ENCODE measurements at places on chromosomes 1 and 21.

DNA sequence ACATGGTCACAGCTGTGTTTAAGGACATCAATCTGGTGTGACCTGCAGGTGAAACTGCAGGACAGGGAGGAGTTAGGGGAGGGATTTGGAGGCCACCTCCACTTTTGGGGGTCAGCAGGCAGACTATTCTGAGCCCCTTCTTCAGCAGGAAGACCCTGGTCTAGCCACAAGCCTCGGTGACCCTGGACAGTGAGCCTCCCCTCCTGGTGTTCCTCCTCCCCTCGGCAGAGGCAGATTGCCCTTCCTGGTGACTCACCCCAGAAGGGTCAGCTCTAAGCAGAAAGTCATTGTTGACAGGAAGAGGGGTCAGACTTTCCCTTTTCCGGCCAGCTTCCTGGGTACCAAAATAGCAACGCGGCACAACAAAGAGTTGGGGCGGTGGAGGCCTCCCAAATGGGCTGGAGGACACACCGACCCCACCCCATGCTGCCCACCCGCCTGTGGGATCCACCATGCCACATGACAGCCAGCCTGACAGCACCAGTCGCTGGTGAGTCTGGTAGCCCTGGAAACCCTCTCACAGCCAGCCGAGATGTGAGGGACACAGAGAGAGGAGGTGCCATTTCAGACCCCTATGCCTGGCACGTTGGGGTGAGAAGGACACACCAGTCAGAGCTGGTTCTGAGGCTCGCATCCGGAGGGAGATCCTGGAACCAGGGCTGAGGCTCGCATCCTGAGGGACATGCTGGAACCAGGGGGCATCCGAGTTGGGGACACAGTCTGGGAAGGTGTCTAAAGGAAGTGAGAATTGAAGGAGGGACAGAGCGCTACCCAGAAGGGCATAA, 14.7 kb upstream of the CSF1 start:
- peak; percentile 23 for DNase-seq

DNA sequence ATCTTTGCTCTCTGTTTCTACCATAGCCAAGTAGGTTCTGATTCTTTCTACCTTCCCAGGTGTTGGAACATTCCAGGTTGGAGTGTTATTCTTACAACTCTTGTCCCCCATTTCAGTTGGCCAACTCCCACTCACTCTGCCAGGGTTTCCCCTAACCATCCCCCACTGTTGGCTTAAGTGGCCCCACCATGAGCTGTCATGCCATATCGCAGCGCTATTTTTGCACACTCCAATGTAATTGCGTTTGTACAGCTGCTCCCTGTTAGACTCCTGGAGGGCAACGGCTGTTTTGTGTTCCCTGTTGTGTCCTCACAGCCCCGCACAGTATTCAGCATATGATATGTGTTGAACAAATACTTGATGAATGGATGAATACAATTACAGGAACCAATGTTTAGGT, 117.7 kb upstream of the ETS2 start:
- DNase-seq = no peak

DNA sequence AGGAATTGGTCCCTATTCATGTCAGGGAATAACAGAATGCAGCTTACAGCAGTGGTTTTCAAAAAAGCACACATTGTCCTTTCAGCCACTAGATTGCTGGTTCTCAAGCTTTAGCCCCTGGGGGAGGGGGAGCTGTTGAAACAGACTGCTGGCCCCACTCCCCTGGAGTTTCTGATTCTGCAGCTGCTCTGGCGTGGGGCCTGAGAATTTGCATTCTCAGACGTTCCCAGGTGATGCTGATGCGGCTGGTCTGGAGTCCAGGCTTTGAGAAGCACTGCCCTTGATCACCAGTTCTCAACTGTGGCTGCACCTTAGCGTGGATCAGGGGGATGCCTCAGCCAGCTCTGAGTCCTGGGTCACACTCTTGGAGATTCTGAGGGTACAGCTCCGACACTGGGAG, 62.7 kb upstream of the LAPTM5 start:
- DNase-seq = no peak

DNA sequence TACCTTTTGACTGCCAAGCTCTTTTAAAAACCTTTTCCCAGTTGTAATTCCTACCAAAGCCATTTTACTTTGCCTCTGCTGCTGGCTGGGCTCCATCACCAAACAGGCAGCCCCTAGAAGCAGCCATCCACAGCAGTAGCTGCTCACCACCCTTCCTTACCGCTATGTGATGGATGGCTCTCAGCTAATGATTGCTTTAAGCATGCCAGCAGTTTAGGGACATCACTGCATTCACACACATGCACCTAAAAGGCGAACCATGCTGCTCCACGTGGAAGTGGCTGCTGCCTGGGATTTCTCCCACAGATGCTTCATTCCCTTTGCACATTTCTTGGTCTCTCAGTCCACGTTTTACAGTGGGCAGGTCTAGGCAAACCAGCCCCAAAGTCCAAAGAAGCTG, 46.3 kb upstream of the PDE9A start:
- DNase-seq = no peak

- DNase-seq = no peak
Measured at GRCh38 chr1:42947965-42948732, 10.5 kb downstream of the SLC2A1 start.

- DNase-seq = no peak
Measured at GRCh38 chr1:167365360-167365759, 144.7 kb downstream of the POU2F1 start.

GRCh38 chr21:31922881-31923280, 50.1 kb downstream of the HUNK start:
- DNase-seq = no peak

- no peak for DNase-seq
Measured at GRCh38 chr1:205842229-205842628, 7.7 kb downstream of the PM20D1 start.

GRCh38 chr1:1540090-1540817, at the start of gene TMEM240:
Gene TMEM240, minus strand, starts transcription at chr1:1540624. Its CDS starts 278 bp downstream, at chr1:1540346.
- DNase-seq = no peak

- DNase-seq = no peak
Measured at GRCh38 chr21:33433425-33434114, 30.4 kb downstream of the IFNGR2 start.

DNA sequence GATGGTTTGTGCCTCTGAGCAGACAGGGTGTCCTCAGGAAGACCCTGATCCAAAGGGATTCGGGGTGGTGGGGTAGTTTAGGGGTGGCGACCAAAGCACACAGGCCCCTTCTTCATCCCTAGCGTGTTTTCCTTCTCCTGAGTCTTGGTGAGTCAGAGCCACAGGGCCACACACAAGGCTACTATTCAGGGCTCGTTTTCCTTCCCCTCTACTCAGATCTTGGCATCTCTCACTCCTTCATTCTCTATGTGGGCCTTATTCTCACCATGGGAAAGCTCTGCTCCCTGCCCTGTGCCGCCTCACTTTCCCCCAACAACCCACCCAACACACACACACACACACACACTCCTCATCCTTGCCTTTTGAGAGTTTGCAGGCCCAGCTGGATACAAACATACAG, 43.6 kb upstream of the WNT2B start:
- DNase-seq = no peak

DNA sequence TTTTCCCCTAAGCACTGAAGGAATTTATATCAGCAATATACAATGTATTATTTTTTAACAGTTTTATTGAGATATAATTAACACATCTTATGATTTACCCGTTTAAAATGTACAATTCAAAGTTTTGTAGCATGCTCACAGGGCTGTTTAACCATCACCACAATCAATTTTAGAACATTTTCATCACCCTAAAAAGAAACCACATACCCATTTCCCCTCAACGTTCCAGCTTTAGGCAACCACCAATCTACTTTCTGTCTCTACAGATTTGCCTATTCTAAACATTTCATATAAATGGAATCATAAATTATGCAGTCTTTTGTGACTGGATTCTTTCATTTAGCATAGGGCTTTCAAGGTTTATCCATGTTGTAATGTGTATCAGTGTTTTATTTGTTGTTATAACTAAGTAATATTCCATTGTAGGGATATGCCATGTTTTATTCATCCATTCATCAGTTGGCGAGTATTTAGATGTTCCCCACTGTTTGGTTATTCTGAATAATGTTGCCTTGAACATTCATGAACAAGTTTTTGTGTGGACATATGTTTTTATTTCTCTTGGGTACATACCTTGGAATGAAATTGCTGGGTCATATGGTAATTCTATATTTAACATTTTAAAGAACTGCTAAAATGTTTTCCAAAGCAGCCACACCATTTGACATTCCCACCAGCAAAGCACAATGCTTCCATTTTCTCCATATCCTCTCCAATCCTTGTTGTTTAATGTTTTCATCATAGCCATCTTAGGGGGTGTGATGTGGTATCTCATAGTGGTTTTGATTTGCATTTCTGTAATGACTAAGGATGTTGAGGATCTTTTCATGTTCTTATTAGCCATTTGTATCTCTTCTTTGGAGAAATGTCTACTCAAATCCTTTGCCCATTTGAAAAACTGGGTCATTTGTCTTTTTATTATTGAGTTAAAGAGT, 188.5 kb downstream of the TM2D1 start:
- no peak for DNase-seq

GRCh38 chr1:102837551-102837950, 270.8 kb downstream of the COL11A1 start:
- no peak for DNase-seq

GRCh38 chr21:40707656-40708244, 139.2 kb downstream of the DSCAM start:
- no peak for DNase-seq

Measured in 8988T (cell line).